GM23338 (cell line): ENCODE measurements at places on chromosomes 13 and 19. TPM values are rescaled to one million over a fixed set of nuclear protein-coding genes. Genes with fewer than 3 reads are reported as not detected.
A peak's percentile ranks its signal among the peaks of the same experiment; 100 is the strongest.

FFAR3 gene
- total RNA-seq: 0.35 TPM in 1 of 2 replicates, not detected in the other

TTYH1 gene
- total RNA-seq: 31.8 and 40.8 TPM in 2 replicates

PDE4C gene
- 3.6 and 7.1 TPM in 2 replicates for total RNA-seq

S1PR4 gene
- total RNA-seq: 0.24 TPM in 1 of 2 replicates, not detected in the other

CEACAM16 gene
- not detected in 2 replicates for total RNA-seq

ATP8B3 gene
- 2.8 and 6.0 TPM in 2 replicates for total RNA-seq

CASP14 gene
- total RNA-seq: not detected in 2 replicates

CEBPA gene
- total RNA-seq: 2.6 and 5.0 TPM in 2 replicates

TMEM150B gene
- total RNA-seq: not detected in 2 replicates

ZNF682 gene
- total RNA-seq: 17.4 and 25.1 TPM in 2 replicates

FKBP8 gene
- total RNA-seq: 291 and 367 TPM in 2 replicates

GRIK5 gene
- 34.3 and 42.5 TPM in 2 replicates for total RNA-seq

DNA sequence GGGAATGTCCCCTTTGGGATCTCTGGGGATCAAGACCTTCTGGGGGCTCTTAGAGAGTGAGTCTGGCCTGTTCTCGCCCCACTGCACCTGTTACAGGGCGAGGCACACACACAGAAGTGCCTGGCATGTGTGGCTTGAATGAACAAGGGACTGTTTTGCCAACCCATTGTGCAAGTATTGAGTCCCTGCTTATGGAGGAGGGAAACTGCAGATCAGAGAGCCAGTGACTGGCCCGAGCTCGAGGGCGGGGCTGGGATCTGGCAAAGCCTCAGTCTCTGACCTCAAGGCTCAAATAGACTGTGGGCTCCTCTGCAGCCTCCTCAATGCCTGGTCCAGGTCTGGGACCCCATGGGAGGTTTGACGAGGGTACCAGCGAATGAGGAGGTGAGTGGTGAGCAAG lies 5.5 kb downstream of the RAVER1 start:
- no peak for DNase-seq

DNA sequence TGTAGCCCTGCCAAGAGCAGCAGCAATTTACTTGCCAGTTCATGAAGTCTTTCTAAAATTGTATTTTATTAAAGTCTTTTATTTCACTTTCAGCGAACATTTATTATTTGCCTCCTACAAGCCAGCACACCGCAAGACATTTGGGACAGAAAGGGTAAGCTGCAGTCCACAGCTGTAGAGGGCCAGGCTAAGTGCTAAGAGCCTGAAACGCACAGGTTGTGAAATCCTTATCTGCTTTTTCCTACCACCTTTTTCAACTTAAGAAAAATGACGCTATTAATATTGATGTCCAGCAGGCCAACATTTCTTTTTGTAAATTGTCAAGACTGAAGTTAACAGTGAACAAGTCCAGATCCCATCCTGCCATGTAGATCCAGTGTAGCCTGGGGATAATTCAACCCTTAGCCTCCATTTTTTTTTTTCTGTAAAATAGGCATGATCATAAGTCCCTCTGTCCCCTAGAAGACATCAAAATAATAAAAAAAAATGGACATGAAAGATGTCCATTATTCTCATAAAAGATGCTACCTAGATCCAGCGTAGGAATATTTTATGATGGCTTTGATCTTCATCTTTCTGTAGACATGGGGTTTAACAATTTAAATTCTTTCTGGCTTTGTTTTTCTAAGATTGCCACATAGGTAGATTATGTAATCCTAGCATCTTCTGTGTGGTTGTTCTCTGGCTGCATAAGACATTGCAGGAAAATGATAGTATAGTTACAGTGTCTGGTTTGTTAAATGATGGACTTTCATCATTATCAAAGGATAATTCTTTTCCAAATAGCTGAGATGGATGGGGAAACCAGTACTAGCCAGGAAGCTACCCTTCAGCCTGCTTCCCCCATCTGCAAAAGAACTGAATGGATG lies 128.4 kb downstream of the SHISA2 start:
- DNase-seq: no peak

DNA sequence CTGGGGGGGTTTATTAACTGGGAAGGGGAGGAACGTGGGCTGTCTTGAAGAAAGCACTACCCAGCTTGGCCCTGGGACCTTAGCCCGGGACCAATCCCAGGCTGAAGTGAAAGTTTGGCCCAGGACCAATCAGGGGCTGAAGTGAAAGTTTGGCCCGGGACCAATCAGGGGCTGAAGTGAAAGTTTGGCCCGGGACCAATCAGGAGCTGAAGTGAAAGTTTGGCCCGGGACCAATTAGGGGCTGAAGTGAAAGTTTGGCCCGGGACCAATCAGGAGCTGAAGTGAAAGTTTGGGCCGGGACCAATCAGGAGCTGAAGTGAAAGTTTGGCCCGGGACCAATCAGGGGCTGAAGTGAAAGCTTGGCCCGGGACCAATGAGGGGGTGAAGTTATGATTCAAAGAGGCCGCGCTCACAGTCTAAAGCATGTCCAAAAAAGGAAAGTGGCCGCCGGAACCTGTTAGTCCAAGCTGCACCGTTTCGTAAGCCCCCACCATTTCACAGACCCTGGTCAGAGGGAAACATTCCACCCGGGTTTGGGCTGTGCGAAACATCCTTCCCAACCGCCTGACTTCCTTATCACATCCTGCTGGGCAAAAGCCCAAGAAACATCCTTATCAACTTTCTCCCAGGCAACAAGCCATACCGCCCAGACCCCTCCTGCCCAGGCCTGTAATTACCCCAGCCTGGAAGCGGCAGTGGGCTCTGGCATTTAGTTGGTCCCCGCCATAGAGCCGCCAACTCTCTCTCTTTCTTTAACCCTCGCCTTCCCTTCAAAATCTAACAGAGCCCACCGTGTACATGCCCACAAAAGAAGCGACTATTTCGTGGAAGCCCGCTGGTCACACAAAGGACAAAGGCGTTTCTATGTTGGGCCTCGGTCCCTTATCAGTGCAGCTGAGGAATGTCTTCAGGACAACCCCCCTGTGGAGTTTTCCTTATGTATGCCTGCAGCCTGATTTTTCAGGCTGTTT lies 1.1 kb downstream of the ZNF850 start:
- peak; percentile 96 for DNase-seq

DNA sequence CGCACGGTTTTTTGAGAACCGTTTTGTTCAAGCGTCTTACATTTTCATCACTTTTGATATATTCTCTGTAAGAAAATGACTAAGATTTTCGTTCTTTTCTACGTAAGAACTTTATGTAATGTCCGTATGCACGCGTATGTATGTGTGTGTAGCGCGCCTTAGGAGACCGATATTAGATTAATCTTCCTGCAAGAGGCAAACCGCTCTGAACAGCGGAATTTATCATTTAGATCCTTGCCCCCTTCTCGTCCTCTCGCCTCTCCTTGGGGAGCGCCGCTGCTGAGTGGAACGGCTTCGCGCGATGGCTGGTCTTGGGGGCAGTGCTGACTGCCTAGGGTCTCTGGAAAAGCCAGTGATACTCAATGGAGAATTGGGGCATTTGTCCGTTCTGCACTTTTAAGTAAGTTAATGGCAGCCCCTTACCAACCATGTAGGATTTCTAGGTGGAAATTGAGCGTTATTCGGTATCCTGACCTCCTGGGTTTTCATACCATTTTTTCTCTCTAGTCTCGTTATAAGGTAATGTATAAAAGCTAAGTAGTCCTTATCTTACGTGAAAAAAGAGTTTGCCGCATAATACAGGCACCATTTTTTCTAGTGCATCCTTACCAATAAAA lies 4.7 kb downstream of the MAB21L1 start:
- peak; percentile 33 for DNase-seq

GRCh38 chr13:76329004-76329403 lies 557.2 kb downstream of the KCTD12 start:
- no peak for DNase-seq

DNA sequence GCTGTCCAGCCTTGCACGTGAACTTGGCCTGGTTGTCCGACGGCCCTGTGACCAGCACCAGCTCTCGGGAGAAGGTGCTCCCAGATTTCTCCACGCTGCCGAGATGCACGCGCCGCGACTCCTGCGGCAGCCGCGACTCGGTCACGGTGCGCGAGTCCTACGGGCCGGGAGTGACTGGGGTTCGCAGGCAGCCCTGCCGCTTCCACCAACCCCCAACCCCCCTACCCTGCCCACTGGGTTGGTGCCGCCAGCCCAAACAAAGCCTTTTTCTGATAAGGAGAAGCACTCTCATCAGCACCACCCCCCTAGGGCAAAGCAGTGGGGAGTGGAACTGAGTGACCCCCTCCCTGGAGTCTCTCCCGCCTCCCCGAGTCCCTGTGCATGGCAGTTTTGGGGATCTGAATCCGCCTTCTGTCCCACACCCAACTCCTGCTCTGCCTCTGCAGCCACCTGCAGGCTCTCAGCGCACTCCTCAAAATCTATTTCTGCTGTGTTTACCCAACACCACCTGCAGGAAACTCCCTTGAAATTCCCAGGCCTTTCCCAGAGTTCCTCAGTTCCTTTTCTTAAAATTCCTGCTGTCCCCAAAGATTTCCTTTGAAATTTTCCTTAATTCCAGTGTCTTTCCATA lies 6.2 kb downstream of the NPHS1 start:
- DNase-seq: peak; percentile 87

DNA sequence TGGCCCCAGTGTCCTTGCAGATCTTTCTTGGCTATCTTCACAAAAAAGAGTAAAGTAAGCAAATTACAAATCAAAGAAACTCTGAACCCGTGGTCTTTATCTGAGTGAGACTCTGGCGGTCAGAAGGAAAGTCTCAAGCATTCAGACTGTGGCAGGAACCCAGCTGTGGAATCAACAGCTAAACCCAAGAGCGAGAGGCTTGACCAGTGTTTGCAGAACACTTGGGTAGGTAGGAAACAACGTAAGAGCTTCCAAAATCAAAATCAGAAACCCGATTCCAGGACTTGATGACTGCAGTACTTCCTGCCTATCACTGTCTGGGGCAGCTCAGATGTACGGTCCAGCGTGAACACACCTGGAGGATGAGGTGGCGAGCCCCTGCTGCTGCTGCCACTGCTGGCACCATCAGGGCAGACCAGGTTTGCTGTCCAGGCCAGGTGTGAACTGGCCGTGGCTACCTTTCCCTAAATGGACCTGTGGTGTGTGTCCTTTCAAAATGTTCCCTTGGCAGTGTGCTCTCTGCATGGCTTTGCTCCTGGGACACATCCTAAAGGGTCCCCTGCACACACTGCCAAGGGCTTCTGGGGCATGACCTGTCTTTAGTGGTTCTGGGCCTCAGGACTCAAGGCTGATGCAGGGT lies 9.5 kb downstream of the TUBA3C start:
- DNase-seq: no peak

- DNase-seq: no peak
Measured at GRCh38 chr19:50910722-50911121, 473 bp downstream of the KLK4 start.

DNA sequence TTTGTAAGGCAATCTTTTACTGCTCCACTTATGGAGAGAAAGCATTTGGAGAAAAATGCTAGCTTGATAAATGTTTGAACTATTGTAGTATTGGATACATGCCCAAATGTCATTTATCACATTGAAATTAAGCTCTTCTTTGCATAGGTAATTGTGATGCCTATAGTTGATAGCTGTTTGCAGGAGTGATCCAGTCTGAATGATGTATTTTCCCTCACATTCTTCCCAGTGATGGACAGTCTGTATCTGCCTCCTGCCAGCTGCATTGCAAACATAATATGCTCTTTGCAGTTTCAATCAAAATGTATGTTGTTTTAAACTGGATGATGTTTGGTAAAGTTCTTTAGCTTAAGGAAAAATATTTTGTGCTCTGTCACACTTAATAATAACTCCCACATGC lies 89.8 kb downstream of the EDNRB start:
- no peak for DNase-seq

- DNase-seq: peak; percentile 73
Measured at GRCh38 chr19:16899566-16900075, 10.8 kb downstream of the F2RL3 start.

DNA sequence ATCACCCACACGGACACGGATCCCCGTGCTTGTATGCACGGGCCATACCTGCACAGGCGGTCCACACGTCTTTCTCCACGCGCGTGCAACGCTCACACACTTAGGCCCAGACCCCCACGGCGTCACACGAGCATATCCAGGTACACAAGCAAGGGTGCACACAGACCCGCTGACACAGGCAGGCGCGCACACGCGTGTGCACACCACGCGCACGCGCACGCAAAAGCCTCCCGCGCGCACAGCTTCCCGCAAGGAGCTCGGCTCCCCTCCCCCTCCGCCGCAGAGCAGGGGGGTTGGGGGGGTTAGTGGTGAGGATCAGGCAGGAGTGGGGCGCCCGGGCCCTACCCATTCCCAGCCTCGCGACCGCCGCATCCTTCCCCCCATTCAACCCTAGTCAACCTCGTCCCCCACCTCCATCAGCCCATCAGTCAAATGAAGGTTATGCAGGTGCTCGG lies 407 bp downstream of the RAB3A start:
- no peak for DNase-seq

DNA sequence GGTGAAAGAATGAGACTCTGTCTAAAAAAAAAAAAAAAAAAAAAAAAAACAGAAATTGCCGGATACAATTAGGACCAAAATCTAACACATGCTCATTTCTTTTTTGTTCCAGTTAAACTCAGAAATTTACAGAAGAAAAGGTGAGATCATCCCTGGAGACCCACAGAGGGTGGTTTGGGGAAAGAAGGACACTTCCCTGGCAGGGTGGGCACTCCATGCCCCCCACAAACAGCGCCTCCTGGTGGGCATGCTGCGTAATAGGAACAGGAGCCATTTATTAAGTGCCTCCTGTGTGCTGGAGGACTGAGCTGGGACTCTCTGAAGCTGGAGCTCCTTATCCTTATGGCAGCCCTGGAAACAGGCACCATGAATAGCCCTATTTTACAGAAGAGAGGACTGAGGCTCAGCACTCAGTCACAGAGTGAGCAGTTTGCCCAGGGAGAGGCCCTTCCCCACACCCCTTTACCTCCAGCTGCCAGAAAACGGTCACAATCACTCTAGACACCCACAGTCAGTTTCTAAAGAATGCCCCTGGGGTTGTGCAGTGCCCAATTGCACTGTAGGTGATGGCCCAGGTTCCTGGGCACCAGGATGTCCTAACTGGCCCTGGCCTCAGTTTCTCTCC lies 10.1 kb downstream of the C19orf38 start:
- peak; percentile 79 for DNase-seq

GRCh38 chr13:100149389-100149788 lies 60.5 kb downstream of the PCCA start:
- no peak for DNase-seq
